ENCODE measurements at places on chromosomes 1 and 21.

DNA sequence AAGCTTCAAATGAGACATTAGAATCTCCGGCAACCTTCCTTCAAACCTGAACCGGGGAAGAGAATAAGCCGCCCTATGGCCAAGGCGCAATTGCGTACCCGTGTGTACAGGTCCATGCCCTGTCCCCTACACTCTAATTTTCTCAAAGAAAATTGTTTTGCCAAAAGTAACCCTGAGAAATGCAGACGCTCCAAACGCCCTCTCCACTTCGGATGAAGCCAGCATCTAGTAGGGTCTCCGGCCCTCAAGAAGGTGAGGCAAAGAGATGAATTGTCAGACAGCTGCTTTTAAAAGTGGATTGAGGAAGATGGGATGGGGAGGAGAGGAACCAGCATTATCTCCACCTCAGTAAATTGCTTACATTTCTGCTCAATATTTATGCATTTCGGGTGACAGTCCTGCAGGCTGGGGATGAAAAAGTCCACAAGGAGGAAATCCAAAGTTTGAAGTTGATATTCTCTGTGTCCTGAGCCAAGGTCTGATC lies 630 bp upstream of the LHX9 start:
- DNase-seq = no peak

GRCh38 chr21:16752475-16752857 lies 760.4 kb upstream of the CXADR start:
- no peak for DNase-seq

DNA sequence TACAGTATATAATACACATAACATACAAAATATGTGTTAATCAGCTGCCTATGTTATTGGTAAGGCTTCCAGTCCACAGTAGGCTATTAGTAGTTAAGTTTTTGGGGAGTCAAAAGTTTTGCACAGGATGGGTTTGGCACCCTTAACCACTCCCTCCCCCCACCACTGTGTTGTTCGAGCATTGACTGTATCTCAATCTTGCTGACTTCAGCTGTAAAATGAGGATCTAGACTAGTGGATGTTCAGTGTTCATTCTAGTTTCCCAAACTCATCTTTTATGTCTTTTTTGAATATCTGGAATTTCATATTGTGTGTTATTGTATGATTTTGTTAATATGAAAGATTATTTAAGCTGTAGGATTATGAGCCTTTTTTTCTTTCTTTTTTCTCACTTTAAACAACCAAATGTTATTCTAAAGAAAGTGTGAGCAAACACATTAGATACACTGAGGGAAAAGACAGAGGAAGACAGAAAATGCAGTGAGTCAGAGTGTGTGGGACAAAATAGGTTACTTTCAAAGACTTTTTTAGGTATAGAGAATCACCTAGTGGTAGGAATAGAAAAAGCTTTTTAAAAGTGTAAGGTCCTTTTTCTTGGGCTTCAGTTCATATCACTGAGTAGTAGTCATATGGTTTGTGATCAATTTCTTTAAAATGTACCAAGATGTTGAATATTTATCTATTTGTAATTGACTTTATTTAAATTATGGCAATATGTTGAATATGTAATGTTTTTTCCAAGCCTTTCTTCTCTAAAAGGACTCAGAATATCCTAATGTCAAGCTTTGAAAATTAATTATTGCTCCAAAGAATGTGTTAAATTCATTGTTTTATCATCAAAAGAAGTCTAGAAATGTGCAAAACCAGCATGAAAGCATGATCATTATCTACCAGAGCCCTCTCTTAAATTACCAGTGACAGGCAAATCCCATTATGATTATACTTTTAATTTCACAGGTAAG lies 17.9 kb upstream of the CENPF start:
- DNase-seq = no peak

DNA sequence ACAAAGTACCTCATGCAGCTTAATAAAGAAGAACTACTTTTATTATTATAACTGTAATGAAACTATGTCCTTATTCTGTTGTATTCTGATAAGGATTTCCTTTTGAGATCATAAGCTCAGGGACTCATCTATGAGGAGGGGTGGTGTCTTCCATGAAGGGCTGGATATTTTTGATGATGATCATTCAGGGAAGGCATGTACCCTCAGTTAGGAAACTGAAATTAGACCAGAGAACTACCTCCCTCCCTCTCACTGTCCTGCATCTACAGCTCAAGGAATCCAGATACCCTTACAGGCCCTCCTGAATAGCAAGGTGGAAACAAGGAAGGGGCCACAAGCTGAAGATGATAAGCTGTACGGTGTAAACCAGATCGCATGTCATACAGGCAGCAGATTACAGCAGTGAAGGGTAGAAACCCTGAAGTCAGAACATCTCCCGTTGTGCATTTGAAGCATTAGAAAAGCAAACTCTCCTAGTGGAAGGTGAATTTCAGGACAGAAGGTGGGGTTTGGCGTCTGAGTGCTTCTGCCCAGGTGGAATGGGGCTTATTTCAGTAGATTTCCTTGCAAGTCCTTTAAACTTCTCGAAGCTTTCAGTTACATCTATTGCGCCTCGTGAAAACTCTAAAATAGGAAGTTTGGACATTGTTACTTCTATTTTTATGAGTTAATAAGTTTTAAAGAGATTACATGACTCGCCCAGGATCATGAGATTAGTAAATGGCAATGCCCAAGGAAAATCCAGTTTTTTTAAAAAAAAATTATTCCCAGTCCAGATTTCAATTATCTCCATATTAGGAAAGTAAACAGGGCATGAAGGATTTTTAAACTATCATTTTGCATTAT lies 101.1 kb upstream of the HNRNPU start:
- no peak for DNase-seq

GRCh38 chr1:24389231-24389678 lies 24.3 kb downstream of the STPG1 start:
- DNase-seq = no peak

DNA sequence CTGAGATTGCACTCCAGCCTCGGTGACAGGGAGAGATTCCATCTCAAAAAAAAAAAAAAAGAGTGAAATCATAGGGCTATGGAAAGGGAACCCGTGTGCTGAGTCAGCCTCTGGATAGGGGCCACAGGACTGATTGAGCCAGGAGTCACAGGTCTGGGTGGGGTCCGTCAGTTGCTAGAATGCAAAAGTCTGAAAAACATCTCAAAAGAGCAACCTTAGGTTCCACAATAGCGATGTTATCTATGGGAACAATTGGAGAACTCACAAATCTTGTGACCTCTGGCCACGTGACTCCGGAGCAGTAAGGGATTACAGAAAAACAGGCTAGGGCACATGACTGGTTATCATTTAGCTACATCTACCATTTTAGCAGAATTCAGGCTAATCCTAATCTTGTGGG lies 32.8 kb upstream of the GREM2 start:
- no peak for DNase-seq

DNA sequence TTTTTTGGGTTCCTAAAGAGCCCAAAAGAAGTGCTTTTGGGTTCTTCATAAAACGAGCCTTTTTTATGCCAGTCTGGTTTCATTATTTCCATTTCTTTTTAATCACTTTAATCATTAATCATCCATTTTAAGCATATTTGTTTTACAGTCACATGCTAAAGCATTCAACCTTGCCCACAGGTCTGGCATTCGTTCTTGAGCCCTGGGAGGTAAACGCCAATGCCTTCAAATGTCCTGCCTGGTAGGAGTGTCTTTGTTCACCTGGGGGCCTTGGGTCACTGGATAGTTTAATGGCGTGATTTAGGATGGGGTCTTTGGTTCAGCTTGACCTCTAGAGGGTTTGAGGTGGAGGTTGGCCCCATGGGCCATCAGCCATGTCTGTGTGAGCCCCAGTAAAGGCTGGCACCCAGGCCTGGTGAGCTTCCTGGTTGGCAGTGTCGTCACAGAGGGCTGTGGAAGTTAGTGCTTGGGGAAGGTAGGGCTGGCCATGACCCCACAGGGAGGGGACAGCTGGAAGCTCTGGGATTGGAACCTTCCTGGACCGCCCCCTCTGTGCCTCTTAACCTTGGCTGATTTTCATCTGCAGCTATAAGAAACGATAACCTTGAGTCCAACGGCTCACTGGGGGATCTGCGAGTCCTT lies 20.2 kb downstream of the C1orf174 start:
- DNase-seq = no peak

DNA sequence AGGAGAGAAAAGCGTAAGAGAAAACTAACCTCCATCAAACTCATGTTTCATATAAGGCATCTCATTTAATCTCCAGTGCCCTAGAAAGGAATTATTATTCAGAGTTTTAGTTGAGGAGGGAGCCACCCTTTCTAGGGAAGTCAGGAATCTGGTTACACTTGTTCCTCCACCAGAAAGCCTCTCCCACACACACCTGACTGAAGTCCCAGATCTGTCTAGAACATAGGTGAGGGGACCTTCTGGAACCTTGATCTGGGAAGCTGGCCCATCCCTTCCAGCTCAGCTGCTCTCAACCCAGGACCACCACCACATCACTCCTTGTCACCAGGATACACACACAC lies 1.9 kb upstream of the DENND2D start:
- DNase-seq = no peak

DNA sequence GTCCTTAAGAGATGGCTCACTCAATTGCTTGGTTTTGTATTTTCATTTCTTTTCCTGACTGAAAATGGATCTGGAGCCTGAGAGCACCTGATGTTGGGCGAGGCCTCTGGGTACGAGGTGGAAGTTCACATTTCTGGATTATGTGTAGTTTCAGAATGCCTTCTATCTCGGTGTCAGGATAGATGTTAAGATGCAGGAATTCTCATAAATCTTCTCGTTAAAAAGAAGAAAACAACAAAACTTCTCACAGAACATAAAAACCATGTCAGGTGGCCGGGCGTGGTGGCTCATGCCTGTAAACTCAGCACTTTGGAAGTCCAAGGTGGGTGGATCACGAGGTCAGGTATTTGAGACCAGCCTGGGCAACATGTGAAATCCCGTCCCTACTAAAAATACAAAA lies 101.8 kb downstream of the RHOU start:
- no peak for DNase-seq

GRCh38 chr1:45644661-45645060 lies 20.8 kb upstream of the CCDC17 start:
- DNase-seq = no peak

GRCh38 chr1:227896710-227897655 lies 50.7 kb downstream of the WNT9A start:
- DNase-seq = no peak

DNA sequence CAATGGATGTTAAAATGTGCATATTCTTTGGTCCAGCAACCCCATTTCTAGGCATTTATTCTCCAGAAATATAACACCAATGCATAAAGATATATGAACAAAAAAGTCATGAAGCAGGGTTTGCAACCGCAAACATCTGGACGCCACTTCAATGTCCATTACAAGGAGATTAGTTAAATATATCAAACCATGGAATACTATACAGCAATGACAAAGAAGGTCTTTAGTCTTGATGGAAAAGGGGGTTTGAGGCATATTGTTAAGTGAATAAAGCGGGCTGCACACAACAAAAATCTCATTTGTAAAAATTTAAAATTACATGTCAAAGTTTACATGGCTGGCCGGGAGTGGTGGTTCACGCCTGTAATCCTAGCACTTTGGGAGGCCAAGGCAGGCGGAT lies 31.6 kb downstream of the RAP1GAP start:
- DNase-seq = no peak

DNA sequence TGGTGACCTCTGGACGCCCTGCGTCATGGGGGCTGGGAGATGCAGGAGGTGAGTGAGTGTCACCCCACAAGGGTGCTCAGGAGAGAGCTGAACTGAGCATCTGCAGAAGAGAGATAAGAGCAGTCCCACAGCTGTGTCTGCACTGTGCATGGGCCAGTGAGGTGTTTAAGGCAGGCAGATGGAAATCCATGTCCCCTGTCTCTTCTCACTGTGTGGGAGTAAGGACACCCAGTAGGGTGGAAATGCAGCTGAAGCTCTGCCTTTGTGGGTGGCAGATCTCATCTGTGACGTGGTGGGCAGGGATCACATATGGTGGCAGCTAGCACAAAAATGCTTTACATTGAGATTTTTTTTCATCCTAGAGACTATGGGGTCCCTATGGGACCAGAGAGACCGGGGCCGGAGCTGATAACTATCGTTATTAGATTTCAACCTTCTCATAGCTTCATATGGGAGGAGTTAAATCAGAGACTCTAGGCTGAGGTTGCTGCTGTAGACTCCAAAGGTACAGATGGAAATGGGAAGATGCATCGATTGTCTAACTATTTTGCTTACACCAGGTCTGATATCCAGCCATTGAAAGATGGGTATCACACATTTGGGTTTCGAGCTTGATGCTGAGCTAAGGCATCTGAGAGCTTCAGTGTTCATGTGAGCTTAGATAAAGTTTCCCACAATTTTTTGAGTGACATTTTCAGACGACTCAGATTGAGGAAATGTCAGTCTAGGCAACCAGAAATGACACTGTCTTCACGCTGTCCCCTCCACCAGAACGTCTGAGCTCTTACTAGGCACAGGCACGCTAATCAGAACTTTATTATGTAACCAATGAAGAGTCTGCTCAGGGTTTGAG lies 65.3 kb upstream of the PSEN2 start:
- DNase-seq = no peak

DNA sequence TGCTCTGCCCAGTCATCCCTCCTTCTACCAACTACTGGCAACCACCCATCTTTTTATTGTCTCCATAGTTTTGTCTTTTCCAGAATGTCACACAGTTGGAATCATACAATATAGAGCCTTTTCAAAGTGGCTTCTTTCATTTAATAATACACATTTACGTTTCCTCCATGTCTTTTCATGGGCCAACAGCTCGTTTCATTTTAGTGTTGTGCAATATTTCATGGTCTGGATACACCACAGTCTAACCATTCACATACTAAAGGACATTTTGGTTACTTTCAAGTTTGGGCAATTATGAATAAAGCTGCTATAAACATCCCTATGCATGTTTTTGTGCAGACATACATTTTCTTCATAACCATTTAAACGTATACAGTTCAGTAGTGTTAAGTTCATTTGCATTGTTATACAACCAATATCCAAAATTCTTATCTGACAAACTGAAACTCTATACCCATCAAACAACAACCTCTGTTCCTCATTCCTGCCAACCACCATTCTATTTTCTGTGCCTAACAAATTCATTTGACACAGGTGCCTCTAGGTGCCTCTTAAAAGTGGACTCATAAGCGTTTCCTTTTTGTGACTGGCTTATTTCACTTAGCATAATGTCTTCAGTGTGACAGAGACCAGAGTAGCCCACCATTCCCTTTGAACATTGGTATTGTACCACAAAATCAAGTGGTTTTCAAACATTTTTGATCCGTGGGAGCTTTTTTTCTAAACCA lies 138.1 kb downstream of the NR5A2 start:
- DNase-seq = no peak

- no peak for DNase-seq
Measured at GRCh38 chr1:100539836-100540536, 2.0 kb downstream of the GPR88 start.

DNA sequence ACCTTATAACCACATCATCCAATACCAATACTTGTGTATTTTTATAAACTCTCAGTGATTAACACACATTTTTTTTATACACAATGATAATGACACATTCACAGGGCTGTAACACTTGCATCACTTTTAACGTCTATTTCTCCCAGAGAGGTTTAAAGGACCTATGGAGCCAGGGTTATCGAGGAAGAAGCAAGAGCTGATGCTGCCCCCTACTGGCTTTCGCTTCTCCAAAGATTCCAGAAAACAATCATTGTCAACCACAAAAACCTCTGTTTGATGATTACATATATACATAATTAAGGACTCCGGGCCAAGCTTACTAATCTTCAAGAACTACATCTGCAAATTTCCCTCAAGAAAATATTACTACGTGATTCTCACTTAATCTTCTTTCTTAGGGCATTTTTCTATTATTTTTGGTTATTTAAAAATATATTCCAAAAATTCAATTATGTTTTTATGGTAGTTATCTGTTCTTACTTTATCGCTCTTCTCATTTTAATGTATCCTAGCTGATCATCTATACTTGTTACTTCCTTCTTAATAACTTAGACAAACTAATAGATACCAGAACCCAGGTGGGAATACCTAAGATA lies 214.5 kb downstream of the VAV3 start:
- peak; percentile 56 for DNase-seq

Measured in cerebellum (tissue), 4 donors.